ENCODE measurements at places on chromosomes 2 and 18.

DNA sequence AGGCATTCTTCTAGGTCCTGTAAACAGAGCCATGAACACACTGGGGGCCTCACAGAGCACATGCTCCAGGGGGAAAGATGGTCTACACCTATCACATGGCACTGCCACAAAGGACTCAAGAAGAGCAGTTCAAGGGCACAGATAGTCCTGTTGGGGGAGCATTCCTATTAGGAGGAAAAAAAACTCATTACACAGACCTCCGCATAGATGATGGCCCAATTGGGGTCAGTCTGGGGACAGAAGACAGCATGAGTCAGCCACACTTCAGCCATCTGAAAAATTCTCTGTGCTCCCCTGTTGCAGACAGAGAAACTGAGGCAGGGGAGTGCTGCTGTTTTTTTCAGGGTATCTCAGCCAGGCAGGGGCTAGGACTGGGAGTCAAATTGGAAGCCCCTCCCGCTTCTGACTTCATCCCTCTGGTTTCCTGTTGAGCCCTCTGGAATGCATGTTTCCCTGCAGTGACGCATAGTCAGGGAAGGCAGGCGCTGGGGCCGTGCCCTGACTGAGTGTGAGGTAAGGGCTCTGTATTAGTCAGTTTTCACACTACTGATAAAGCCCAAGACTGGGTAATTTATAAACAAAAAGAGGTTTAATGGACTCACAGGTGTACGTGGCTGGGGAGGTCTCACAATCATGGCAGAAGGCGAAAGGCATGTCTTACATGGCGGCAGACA lies 67.9 kb downstream of the RHOB start:
- DNase-seq, result no peak

DNA sequence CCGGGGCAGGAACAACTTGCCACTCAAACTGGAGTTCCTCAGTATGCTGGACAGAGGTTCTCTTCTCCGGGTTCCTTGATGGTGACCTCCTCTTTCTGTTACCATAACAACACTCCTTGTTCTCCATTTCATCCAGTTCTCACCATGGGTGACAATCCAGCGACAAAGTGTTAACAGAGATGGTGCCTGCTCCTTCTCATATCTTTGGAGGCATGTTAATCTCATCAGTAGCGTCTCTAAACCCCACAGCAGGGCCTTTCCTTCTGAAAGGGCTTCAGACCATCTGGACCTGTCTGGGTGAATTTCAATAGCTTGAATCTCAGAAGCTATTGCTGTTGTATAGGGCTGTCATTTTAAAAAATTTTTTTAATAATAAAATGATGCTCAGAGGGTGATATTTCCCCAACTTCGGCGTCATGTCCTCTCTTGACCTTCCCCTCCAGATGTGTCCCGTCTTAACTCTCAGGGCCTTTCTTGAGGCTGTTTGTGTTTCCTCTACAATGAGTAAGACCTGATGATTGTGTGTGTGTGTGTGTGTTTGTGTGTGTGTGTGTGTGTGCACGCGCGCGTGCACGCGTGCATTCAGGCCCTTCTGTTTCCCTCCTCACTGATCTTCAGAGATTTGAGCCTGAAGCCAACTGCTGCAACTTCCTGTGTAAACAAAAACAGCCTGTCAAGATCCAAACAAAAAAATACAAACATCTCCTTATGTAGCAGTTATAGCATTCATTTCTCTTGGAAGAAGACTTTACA lies 24.3 kb upstream of the CETN1 start:
- no peak for DNase-seq

DNA sequence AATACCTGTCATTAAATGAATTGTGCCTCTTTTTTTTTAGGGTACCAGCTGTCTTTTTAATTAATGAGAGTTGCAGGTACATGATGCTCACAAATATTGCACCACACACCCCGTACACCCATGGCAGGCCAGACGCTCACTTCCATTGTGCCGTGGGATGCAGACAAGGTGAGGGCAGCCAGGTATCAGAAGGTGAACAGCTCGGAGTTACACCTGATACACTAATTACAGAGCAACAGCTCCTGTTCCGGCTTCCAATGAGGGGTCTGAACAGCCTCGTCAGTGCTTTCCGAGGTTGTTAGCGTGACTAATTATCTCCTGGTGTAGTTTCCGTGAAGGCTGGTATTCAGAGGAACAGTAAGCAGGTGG lies 442.8 kb downstream of the ZNF516 start:
- DNase-seq, result no peak

DNA sequence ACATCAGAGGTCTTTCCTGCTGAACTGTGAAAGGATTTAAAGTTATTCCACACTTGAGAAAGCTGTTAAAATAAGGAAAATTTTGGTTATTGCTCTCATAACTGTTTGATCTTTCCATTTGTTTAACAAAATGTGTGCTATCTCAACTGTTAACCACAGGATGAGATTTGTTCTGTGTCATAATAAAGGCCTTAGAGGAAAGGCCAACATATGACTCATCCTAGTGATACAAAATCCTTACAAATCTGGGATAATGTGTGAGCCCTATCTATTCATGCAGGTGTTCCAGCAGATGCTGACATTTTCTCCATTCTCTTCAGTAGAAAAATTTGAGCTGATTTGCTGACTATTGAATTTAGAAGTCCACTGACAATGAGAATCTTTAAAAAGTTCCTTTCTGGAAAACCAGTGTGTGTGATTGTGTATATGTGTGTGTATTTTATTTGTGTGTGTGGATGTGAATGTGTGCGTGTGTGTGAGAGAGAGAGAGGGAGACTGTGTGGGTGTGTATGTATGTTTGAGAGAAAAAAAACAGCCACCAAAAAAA lies 1111.9 kb upstream of the GYPC start:
- no peak for DNase-seq

GRCh38 chr18:36813824-36814223 lies 15.0 kb downstream of the TPGS2 start:
- no peak for DNase-seq

DNA sequence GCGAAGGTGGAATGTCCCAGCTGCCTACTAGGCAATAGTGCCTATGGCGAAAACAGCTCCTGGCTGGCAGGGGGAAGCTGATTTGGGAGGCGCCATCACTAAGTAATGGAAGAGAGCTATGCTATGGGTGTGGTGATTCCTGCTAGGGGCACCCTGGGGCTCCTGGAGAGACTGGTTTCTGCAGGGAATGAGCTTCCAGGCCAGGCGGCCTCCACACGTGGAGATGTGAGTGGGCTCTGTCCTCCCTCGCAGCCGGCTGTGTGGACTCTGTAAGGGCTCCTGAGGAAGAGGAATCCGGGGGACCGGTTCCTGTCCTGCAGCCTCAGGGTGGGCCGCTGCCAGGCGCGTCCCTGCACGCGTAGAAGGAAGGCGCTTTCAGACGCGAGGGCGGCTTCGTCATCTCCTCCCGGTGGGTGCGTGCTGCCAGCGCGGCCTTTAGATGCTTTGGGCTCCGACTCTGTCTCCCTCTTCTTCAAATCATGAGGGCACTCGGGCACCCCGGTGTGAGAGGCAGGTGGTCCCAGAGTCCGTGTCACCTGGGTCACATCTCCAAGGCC lies 55.5 kb upstream of the ANKRD62 start:
- no peak for DNase-seq

DNA sequence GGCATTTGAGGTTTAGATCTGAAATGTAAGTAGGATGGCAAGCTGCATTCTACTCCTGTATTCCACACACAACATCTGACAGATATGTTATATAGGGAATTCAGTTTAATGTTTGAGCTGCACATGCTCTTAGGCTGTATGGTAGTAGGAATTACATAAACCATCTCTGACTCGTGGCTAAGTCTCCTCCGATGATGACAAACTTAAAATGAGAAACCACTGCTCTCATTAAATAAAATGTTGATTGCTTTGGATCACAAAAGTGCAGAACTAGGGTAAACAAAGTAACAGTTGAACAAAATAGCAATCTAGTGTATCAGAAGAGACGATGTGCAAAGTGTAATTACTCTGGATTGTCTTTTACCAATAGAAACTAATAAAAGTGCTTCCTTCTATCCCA lies 50.1 kb upstream of the WDR75 start:
- DNase-seq, result no peak

- no peak for DNase-seq
Measured at GRCh38 chr2:127388423-127389164, 819 bp upstream of the MAP3K2 start.

- DNase-seq, result no peak
Measured at GRCh38 chr2:38509314-38509946, 93.3 kb downstream of the HNRNPLL start.

DNA sequence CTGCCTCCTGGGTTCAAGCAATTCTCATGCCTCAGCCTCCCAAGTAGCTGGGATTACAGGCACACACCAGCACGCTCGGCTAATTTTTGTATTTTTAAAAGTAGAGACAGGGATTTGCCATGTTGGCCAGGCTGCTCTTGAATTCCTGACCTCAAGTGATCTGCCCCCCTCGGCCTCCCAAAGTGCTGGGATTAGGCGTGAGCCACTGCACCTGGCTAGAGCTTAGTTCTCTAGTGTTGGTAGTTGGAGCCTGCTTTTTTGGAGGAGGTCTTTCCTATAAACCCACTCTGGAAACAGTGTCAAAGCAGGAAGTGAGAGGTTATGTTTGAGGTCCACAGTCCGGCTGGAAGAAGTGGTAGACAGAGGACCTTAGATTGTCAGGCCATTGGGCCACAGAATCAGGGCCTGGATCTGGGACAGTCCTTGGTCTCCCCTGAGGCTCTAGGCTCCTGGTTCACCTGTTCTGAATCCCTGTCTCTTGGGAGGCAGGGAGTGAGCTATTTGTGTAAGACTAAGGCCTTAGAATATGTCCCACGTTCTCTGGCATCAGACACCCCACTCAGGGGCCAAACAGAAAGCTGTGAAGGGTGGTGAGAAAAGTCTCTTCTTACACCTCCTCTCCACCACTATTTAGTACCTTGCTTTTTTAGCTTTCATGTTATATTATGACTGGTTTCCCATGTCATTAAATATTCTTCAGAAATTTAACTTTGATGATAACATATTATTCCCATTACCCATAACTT lies 34.5 kb downstream of the PCBP1 start:
- DNase-seq, result no peak
